Epithelial cell of umbilical artery (primary cell): ENCODE measurements at places on chromosomes 2 and 18. TPM values are rescaled to one million over a fixed set of nuclear protein-coding genes. Genes with fewer than 3 reads are reported as not detected.

MYO7B gene
- 0.32 and 0.46 TPM in 2 replicates for total RNA-seq

ANKRD62 gene
- total RNA-seq: not detected in 2 replicates

GKN1 gene
- not detected in 2 replicates for total RNA-seq

ARHGEF4 gene
- not detected in 2 replicates for total RNA-seq

CNGA3 gene
- total RNA-seq: not detected in 2 replicates

ACMSD gene
- not detected in 2 replicates for total RNA-seq

TRIM54 gene
- total RNA-seq: under 0.01 TPM in 1 of 2 replicates, not detected in the other

TCF23 gene
- total RNA-seq: not detected in 2 replicates

CMPK2 gene
- 9.7 and 57.6 TPM in 2 replicates for total RNA-seq
